ENCODE measurements at places on chromosomes 1 and 21.
A peak's percentile ranks its signal among the peaks of the same experiment; 100 is the strongest.

GRCh38 chr1:53326598-53327181, 1.2 kb downstream of the LRP8 start:
- DNase-seq: peak; percentile 40

GRCh38 chr1:50902419-50902818, 57.6 kb downstream of the FAF1 start:
- no peak for DNase-seq

DNA sequence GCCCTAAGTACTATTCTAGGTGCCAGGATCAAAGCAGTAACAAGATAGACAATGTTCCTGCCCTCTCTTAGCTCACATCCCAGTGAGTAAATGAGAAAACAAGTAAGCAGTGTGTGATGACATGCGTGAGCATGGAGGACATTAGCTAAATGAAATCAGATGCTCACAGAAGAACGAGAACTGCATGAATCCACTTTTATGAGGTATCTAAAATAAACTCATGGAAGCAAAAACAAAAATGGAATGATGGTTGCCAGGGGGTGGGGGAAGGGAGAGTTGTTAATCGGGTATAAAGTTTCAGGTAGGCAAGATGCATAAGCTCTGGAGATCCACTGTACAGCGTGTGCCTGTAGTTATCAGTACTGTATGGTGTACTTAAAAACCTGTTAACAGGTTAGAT, 195.1 kb downstream of the HHAT start:
- DNase-seq: no peak

GRCh38 chr1:97920276-97920831, 480 bp downstream of the DPYD start:
- no peak for DNase-seq

DNA sequence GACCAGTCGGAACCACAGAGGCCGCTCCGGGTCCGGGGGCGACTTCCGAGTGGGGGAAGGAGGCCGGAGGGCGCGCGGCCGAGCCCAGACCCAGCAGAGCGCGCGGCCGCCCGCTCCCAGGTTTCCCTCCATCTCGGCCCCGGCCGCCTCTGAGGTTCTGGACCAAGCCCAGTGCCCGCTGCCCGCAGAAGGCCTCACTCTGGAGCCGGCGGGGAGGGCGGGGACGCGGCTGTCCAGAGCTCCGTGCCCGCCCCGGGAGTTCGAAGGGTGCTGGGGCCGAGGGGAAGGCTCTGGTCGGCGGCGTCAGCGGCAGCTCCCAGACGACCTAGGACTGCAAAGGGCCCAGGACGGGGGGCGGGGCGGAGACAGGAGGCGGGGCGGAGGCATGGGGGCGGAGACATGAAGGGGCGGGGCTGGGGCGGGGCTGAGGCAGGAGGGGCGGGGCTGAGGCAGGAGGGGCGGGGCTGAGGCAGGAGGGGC, 48.0 kb upstream of the SLC19A1 start:
- peak; percentile 84 for DNase-seq

GRCh38 chr1:7462617-7463016, 308.5 kb upstream of the VAMP3 start:
- no peak for DNase-seq

GRCh38 chr21:44880405-44881197, 7.1 kb upstream of the PTTG1IP start:
- DNase-seq: peak; percentile 53

DNA sequence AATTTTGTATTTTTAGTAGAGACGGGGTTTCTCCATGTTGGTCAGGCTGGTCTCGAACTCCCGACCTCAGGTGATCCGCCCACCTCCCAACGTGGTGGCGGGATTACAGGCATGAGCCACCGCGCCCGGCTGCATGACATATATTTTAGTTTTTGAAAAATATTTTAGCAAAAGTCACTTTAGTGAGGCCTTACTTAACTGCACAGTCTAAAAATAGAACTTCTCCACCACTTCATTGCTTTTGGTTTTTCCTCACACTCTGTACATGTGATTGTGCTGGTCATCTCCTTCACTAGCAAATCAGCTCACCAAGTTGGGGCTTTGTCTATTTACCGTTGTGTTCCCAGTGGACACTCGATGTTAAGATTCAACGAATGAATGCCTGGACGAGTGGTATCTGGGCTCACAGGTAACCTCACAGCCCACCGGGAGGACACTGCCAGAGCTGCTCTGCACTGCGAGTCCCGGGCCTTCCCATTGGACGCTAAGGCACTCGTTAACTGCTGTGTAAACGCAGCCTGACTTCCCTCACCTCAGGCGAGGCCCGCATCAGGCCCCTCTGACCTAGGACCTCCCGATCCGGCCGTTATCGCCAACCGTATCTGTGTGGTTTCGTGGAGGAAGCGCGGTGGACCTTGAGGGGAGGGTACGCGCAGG, 14.0 kb upstream of the ZNF692 start:
- DNase-seq: peak; percentile 49

DNA sequence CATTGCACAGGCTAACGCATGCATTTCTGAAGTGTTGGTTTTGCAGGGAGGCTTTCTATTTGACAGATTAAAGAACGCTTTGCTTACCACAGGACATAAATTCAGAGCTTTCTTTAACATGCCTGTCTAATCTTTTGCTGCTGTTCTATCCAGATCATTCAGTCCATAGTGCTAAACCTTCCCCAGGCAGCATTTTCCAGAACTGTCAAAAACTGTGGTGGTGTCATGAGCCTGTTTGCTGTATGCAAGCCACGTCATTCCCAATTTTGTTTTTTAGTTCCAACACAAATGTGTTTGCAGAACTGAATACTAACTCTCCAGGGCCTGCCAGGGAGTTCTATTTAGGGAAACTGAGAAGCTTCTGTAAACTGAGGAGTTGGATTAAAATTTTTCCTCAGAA, 390.5 kb upstream of the LYPLAL1 start:
- DNase-seq: no peak

- no peak for DNase-seq
Measured at GRCh38 chr1:90558126-90558525, 159.0 kb downstream of the BARHL2 start.

DNA sequence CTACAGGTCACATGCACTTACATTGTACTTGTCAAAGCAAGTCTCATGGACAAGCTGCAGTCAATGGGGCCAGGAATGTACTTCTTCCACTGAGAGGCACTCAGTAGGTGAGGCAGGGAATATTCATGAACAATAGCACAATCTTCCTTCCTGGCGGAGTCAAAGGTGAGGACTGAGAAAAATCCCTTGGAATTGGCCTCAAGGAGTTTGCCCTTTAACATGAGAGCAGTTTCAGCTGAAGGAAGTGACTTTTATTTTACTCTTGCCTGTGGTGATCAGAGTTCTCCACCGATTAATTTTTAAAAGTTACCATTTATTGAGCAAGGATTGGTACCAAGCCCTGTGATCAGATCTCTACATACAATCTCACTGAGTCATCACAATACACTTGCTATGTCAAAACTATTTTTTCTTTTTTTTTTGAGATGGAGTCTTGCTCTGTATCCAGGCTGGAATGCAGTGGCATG, 11.2 kb upstream of the AK2 start:
- peak; percentile 62 for DNase-seq

- DNase-seq: no peak
Measured at GRCh38 chr1:39124282-39124681, 80.2 kb upstream of the MACF1 start.

DNA sequence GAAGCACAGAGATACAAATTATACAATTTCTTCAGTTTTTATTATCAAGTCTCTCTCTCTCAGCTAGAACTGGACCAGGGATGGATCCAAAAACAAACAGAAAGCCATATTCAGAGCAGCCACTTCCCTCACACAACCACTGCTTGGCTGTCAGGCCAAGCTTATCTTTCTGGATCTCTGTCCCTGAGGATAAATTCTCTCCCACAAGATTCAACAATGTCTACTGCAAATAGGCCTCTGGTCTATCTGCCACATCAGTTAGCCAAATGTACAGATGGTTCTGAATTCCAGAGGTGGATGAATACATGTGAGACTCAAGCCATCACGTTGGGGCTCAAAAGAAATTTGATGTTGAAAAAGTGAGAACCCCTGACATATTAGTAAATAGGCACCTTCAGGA, 350.9 kb downstream of the LTN1 start:
- no peak for DNase-seq

DNA sequence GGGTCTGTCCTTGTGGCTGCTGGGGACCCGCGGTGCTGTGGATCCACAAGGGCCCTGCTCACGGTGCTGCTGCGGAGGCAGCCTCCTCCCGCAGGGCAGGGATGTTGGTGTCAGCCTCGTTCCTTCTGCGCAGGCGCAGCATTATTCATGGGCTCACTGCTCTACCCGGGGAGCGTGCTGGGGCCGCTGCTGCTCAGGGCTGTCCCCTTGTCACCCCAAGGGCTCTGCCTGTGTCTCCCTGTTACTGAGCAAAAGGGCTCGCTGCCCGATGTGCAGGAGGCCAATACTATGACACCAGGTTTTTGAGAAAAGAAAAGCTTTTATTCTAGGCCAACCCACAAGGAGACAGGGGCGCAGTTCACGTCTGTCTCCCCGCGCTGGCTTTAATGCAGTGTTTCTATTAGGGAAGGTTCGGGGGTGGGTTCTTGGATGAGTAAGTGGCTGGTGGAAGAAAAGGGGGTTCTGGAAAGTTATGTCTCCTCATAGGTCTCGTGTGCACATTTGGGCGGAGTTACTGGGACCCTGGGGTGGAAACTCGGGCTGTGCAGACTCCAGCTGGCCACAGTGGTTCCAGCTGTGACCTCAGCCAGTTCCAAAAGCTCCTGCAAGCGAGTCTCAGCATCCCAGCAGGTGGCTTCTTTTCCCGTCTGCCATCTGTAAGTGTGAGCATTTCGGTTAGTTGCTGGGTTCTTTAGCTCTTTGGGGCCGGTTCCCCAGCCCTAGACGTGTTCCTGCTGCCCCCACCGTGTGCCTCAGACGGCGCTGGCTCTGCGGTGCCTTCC, 40.8 kb upstream of the LRRC3 start:
- DNase-seq: no peak

GRCh38 chr1:192477630-192478029, 97.9 kb upstream of the RGS1 start:
- DNase-seq: peak; percentile 66

- peak; percentile 86 for DNase-seq
Measured at GRCh38 chr1:97379387-97380075, 541.3 kb downstream of the DPYD start.

- no peak for DNase-seq
Measured at GRCh38 chr1:40301541-40302299, 15.4 kb downstream of the COL9A2 start.

GRCh38 chr21:25385911-25386474, 221.3 kb downstream of the MRPL39 start:
- peak; percentile 59 for DNase-seq

DNA sequence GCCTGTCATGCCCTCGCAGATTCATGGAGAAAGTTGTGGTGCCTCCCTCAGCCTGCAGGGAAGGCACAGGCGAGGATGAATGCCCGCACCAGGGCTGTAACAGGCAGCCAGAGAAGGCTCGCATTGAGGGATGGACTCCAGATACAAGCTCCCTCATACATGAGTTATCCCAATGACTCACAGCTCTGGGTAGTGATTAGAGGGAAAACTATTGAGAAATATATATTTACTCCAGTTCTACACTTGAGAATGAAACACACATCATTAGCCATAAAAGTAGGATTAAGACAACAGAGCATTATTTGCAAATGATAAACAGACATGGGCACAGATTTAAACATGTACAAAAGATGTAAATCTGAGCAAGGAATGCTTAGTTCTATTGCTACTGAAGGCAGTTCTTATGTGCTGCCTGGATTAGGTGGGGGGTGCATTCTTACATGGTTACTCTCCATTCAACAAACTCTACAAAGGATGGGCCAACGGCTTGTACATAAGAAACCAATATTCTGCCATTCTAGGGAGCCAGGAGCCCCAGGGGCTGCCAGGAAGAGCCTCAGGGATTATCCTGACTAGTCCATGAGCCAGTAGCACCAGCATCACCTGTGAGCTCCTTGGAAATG, 97.9 kb downstream of the CSMD2 start:
- DNase-seq: peak; percentile 91

- DNase-seq: peak; percentile 95
Measured at GRCh38 chr1:222814536-222815439, at the start of gene DISP1. Gene DISP1, plus strand, starts transcription at chr1:222815039. Its CDS starts 127,785 bp downstream, at chr1:222942824.

DNA sequence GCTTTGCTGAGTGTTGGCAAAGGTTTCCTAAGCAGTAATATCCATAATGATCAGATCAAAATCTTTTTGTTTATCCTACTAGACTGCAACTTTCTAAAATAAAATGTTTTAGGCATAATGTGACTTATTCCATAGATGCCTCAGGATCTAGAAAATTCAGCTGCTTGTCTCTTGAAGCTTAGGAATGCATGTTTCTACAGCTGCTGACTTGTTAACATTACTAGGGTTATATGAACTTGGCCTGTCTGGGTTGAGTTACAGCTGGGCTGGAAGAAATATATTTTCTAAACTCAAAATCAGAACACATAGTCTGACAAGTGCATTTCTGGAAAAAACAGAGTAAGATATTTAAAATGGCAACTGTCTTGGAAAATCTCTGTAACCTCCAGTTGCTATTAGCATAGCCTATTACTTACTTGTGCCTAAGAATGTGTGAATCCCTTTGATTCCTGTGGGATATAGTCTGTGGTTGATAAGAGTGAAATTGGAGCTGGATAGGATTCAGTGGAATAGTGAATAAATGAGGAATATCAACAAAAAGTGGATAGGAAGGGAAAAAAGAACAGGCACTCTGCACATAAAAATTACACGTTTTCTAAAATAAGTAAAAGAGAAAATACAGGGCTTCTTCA, 61.2 kb downstream of the RGS4 start:
- no peak for DNase-seq

DNA sequence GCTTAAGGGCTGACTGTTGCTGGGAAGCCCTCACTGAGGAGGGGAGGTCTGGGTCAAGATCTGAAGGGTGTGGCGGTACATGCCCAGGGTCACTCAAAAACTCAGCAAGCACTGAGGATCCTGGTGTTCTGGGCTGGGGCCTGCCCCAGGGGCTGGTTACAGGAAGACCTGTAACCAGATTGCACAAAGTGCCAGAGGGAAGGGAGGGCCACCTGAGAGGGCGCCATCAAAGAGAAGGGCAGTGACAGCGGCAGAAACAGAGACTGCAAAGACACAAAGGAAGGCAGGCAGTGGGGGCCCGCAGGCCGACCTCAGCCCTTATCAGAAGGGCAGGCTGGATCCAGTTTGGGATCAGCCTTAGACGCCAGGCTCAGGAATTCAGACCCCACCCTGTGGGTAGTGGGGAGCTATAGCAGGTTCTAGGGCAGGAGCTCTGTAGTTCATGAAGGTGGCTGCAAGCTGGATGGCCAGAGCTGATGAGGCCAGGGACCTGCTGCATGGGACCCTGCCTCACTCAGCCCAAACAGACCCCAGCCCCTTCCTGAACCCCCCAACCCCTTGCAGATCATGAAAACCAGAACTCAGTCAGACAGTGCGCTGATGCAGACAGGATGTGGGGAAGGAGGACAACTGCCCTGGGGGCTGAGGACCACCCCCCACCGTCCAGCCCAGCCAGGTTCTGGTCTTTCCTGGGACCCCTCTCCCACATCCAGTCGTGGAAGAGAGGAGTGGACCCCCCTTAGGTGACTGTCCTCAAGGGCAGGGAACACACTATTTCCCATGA, 3.9 kb downstream of the SH2D5 start:
- DNase-seq: no peak

- no peak for DNase-seq
Measured at GRCh38 chr1:89483757-89484077, 40.9 kb upstream of the LRRC8B start.

GRCh38 chr1:40567825-40568224, 36.4 kb downstream of the ZNF684 start:
- DNase-seq: no peak

All from GM03348 (cell line).